ENCODE measurements at places on chromosomes 3 and 15.

GRCh38 chr15:65077981-65078352, 1.4 kb downstream of the KBTBD13 start:
- peak; percentile 71 for DNase-seq

GRCh38 chr3:24682141-24682547, 187.5 kb upstream of the THRB start:
- DNase-seq = no peak

DNA sequence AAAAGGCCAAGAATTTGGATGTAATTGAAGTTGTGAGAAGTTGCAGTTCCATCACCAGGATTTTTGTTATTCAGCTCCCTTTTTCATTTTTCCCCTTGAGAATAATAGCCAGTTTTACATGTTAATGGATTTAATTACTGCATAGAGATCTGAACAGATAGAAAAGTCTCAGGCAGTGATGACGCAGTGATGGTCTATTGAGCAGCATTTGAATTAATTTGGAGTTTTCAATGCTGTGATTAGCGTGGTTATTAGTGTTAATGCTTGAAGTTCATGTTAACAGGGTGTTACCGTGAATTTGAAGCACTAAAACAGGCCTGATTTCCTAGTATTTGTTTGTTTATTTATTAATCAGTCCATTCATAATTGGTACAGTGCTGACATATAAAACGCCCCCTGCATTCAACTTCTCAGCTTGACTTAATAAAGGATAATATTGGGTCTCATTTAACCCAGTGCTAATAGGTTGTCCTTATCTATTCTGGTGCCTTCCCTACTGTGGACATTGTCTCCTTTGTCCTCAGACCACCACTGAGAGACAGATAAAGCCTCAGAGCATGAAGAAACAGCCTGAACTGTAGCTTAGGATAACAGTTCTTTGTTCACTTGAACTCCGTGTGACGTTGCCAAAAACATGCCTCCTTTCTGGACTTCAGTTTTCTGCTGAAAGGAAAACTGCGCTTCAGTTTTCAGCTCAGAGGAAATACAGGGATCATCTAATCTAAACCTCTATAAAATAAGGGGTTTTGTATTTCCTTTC, 82.4 kb downstream of the RTP4 start:
- DNase-seq = no peak

DNA sequence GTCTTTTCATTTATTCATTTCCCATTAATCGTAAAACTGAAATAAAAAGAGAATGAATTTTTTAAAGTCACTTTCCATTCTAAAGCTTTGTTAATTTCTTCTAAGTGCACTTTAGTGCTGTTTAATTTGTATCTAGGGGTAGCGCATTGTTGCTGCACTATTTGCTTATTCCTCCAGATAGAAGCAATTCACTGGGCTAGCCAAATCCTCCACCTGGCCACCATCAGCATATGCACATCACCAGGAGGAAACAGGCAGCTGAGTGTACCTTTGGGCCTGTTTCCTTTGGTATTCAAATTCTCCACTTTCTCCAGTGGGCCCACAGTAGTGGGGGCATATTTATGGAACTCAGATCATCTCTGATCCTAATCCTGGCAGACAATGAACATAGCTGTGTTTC, 29.8 kb upstream of the CPB1 start:
- DNase-seq = no peak

DNA sequence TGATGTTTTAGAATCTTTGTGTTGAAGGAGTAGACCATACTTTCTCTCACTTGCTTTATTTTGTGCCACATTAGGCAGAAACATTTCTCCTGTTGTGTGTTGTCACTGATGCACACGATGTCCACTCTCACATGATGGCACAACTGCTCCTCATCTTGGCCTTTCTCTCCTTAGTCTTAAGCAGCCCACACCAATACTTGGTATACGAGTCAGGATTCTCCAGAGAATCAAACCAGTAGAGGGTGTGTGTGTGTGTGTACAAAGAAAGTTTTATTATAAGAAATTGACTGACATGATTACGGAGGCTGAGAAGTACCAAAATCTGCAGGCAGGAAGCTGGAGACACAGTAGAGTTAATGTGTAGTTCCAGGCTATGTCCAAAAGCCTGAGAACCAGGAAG, 187.1 kb downstream of the ALCAM start:
- DNase-seq = no peak

DNA sequence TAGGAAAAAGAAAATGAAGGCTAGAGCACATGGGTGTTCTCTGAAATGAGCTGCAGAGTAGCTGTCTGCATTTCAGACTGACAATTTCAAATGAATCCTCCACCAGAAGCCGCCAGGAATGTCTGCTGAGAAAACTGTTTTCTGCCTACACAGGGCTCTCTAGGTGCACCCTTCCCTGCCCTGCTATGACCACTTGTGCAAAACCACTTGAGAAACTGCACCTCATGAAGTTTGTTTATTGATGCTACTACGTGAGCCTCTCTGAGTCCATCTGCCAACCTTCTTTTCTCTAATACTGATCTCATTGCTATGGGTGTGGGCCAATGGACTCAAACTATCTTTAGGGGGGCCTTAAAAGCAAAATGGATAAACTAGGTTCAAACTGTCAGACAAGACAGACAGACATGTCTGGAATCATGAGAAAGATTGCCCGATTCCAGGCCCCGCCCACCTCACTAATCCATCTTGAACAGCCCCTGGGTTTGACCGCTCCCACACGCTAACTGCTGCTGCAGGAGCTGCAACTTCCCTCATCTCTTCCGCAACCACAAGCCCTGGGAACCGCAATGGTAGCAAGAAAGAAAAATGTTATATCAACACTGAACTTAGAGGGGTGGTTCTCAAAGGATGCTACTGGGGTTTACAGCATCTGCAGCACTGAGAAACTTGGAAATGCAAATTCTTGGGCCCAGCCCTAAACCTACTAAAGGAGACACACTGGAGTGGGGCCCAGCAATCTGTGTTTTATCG, 9.0 kb upstream of the CD47 start:
- DNase-seq = no peak

DNA sequence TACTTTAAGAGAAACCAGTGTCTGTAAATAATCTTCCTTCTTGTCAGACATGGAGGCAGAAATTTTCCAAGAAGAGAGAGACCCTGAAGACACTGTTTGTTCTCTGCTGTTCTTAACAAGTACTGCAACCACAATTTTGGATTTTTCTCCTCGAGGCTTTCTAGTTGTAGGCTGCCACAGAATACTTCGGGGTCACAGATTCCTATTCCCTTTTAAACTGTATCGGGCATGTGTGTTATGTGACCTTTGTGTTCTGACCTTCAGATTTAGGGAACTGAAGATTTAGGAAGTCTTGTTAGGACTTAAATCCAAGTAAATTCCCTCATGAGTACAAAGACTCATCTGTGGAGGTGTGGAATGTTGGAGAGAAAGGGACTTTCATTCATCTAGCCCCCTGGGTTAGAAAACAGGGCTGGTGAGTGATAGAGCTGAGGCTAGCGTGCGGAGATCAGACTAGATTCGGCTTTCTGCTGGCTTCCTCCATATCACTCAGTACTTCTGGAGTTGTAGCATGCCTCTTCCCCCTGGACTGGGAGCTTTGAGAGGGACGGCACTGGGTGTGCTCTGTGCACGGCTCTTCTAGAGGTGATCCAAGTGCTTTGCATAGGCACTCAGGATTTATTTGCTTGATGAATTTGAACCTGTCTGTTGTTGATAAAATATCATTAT, 237.0 kb downstream of the LPP start:
- no peak for DNase-seq

DNA sequence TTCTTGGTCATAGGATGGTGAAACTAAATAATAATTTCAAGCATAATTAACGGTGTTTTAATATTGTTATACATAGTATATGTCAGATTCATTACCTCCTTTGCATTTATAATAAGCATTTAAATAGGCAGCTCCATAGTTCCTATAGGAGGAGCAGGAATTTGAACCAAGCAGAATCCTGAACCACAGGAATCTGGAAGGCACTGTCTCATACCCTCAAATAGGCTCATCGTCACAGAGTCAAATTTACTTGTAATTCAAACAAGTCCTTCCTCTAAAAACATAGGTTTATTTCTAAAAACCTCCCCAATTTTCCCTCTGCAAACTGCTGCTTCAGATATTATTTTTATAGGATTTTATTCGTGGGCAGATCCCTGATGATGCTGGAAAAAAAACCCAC, 376.3 kb upstream of the ARHGEF26 start:
- no peak for DNase-seq

DNA sequence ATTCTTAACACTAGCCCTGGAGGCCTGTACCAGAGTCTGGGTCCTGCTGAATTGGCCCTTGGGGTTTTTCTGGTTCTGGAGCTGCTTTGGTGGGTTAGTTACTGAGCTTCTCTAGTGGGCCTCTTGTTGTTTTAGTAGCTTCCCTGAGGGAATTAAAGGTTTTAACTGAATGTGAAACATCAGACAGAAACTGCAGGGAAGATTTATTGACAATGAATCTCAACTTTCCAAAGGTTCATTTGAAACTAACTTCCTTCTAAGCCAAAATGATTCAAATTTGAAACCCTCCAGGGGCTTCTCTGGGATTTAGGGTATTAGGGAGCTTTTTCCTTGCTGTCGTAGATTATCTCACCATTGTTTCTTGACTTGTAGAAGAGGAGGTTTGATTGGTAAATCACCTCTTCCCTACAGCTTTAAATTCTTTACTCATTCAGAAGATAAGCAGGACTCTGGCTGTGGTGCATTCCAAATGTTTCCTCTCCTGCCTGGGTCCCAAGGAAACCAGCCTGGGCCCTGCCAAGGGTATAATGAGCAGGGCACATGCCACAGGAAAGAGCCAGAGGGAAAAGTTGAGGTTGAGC, 71.0 kb downstream of the TP63 start:
- DNase-seq = no peak

DNA sequence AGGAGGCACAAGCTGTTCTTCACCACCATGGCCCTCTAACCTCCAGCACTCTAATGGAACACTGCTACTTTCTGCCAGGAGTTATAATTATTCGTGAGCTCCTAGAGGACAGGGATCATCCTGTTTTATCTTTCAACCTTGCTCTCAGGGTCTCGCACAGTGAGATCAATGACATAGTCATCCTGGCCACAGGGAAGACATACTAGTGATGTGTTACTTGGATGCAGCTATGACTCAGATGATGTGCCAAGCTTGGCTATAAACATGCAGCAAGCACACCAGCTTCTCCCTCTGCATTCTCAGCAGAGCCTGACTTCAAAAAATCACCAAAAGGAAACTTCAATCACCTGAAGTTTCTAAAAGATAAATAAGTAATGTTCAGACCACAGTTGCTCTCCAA, 203.8 kb upstream of the HES1 start:
- no peak for DNase-seq

- DNase-seq = no peak
These were observed 138.9 kb upstream of the SGO1 start for GRCh38 chr3:20324664-20325478.

- no peak for DNase-seq
These were observed 51.1 kb downstream of the UACA start for GRCh38 chr15:70712271-70712670.

DNA sequence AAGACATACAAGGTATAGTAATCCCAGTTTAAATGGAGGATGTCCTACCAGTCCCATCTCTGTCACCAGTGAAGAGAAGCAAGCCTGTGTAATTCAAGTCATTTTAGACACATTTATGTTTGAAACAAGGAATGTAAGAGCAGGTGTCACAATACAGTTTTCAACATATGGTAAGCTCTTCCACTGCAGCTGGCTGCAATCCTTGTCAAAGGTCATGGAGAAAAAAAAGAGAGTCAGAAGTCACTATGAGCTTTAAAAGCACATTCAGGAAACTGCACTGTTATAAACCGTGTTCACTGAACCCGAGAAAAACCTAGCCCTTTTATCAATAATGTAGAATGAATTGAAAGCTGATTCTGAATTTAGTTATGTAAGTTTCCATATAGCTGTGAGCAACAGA, 206.4 kb downstream of the NAALADL2 start:
- DNase-seq = no peak

GRCh38 chr15:50904211-50904610, 4.3 kb upstream of the AP4E1 start:
- DNase-seq = no peak

DNA sequence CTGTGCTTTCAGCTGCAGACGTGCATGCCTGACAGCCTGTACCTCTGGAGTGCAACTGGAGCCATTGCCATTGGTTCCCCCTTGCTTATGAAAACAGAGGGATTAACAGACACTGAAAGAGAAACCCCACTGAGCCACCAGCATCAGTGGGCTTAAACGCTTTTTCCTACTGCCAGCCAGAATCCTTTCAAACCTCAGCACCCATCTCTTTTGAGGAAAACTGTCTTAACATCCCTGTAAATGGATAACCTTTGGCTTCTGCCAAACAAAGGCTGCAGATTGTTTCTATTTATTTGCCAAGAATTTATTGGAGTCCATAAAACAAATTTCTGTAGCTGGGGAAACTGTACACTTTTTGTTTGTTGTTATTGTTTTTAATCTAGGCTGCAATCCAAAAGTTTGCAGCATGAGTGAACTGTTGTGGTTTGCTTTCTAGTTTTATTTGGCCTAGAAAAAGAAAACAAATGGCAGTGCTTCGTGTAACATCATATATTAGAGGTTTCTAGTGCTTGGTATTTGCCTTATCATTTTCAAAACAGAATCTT, 369.2 kb upstream of the IL12A start:
- no peak for DNase-seq

GRCh38 chr3:190773948-190774347, 88.5 kb downstream of the GMNC start:
- DNase-seq = no peak

DNA sequence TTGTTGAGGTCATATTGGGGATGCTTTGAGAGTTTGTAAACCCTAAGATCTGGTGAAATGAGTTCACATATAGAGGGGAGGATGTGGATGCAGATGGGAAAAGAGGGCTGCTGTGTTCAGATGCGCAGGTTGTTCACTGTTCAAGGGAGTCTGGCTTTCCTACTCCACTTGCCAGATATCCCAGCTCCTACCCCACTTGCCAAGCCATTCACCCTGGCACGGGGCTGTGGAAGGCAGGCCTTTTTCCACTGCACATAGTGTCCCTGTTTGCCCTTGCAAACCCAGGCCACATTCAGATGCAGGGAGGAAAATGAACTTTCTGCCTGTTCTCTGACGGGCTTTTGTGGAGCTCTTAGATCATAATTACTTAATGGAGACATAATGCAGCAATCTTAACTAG, 29.0 kb downstream of the CRABP1 start:
- DNase-seq = no peak

- DNase-seq = peak; percentile 15
These were observed 513.4 kb downstream of the SHQ1 start for GRCh38 chr3:72334681-72335457.

DNA sequence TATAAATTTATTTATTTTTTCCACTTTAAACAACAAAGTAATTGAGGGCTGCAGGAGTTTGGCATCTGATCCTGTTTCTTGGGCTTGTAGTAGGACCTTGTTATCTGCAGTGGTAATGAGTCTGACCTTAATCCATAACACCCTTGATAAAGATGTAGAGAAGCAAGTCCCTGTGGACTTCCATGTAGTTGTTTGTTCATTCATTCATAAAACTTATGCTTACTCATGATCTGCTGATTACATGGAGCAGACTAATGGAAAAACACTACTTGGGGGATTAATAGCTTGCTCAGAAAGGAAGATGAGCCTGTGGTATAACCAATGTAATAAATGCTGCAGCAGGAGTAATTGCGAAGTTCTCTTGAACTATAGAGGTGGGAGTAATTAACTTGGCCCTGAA, 271.5 kb upstream of the TBL1XR1 start:
- no peak for DNase-seq
